ENCODE measurements at places on chromosomes 16 and 17.
A peak's percentile ranks its signal among the peaks of the same experiment; 100 is the strongest.

- DNase-seq = no peak
These were observed 175.3 kb downstream of the NPIPB11 start for GRCh38 chr16:29231244-29231643.

GRCh38 chr16:24414534-24414933, 124.8 kb upstream of the RBBP6 start:
- no peak for DNase-seq

- DNase-seq = no peak
These were observed 11.6 kb upstream of the GAA start for GRCh38 chr17:80089762-80090161.

DNA sequence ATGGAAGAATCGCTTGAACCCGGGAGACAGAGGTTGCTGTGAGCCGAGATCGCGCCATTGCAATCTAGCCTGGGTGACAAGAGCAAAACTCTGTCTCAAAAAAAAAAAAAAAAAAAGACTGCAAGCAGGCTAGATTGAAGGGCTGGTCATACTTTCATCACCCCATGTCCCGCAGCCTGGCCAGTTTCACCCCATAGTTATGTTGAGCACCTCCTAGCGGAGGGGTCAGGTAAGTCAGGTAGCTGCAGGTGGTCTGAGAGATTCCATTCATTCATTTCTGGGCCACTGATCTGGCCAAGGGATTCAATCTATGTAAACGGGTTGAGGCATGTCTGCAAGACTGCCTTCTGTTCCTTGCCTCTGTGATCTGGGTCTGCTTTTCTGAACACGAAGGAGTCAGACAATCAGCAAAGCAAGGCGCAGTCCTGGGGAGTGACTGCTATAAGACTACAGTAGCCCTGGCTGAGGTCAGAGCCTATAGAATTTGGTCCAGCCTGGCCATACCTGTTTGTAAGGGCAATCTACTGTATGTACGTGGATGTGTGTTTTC, 23.6 kb upstream of the BPTF start:
- DNase-seq = no peak

GRCh38 chr16:52558448-52558847, 11.5 kb upstream of the TOX3 start:
- no peak for DNase-seq

DNA sequence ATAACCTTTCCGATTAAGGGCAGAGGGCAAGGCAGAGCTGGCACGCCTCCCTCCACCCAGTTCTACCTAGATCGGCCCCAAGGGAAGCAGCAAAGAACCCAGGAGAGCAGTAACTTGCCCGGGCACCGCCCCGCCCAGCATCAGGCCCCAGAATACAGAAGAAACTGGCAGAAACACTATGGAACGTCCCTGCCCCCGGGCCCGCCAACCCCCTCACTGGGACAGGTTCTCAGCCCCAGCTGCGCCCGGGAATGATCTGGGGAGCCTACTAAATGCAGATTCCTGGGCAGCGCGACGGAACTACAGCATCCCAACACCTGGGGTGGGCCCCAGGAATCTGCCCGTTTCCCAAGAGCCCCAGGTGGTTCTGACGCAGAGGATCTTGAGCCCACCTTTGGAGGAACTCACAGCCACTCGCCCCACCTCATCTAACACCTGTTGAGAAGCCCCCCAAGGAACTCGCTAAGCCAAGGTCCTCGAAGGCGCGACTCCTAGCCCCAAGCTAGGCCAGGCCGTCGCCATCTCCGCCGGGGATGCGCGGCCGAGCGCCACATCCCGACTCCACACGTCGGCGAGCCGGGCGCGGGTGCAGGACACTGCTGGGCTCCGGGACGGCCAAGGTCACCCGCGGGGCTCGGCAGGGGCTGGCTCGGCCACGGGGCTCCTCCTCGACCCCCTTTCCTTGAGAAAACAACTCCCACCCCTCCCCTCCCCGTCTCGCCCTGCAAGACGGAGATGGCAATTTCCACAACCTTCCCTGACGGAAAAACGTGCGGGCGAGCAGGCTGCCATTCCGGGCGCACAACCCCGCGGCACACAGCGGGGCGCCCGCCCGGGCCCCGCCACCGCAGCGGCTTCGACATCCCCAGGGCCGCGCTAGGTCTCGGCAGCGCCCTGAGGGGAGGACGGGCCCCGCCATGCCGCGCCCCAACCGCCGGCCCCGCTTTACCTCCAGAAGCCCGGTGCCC, 913 bp downstream of the CDIP1 start:
- DNase-seq = no peak

DNA sequence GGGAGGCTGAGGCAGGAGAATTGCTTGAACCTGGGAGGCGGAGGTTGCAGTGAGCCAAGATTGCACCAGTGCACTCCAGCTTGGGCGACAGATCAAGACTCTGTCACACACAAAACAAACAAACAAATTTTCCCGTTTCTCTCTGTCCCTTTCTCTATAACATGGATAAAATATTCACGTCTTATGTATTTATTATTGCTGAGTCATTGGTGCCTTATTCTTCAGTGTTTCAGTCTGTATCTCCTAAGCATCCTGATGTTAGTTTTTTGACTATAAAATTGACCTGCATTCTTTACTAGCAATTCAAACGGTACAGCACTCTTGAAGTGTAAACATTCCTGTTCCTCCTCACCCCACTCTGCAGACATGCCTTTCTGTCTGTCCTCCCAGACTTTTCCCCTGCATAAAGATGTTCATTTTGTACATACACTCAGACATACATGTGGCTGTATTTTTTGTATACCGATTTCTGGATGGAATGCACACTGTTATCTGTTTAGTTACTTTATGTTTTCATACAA, 16.4 kb downstream of the DHODH start:
- DNase-seq = no peak

DNA sequence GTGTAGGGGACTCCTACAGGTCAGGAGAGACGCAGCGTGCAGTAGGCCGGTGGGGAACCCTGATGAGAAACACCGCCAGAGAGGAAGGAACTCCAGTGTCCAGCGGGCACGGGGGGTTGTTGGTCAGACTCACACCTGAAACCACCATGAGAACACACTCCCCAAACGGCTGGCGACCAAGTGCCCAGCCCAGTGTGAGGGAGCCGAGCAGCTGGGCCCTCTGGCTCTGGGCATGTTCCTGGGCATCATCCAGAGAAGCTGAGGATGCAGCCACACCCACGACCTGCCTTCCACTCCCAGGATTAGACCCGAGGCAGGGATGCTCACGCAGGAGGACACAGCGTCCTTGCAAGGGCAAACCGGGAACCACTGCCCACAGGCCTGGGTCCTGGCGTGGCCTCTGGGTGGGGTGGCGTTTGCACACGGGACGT, 108.3 kb upstream of the ZNF750 start:
- DNase-seq = no peak

DNA sequence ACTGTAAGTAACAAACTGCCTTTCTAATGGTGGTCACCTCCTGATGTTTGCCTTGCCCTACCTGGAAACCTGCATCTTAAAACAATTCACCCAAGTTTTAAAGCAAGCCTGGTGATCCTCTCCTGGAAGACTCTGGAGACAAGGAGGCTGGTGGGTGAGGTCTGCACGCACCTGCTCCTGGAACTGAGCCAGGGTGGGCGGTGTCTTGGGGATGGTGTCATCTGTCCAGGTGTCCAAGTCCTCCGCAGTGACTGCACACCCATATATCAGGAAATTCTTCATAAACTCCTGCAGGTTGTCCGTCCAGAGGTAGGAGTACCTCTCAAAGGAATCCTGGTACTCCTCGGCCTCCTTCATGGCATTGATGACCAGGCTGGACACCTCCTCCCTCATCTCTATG, 44.9 kb downstream of the DNAH17 start:
- DNase-seq = no peak

DNA sequence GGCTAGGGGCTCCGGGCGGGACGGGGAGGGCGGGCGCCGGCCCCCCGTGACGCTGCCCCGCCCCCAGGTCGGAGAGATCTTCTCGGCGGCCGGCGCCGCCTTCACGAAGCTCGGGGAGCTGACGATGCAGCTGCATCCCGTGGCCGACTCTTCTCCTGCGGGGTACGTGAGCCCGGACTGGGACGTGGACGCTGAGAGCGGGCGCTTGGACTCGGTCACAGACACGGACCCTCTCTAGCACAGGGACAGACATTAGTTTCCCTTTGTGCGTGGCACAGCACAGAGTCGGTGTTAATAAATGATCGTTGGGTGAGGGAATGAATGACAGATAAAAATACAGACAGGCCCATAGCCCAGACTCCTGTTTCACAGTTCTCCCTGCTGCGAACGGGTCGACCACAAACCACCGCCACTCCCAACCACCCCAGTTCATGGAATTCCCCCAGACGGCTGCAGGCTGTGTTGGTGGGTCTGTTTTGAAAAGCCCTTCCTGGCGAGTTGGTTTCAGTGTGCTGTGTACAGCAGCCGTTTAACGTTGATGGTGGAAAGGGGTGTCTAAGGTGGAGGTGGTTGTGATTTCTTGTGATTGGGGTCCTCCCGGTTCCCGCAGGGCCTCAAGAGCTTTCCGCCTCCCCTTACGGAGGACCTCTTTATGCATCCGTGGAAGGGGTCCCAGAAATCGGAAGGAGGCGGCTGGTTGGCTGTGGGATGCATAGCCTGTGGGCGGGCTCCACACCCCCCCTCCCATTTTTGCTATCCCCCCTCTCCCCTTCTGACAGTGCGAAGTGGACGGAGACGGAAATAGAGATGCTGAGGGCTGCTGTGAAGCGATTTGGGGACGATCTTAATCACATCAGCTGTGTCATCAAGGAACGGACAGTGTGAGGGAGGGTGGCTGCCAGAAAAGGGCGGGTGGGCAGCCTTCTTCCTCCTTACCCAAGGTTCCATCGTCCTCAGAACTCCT, 2.9 kb downstream of the RNASEK start:
- no peak for DNase-seq

DNA sequence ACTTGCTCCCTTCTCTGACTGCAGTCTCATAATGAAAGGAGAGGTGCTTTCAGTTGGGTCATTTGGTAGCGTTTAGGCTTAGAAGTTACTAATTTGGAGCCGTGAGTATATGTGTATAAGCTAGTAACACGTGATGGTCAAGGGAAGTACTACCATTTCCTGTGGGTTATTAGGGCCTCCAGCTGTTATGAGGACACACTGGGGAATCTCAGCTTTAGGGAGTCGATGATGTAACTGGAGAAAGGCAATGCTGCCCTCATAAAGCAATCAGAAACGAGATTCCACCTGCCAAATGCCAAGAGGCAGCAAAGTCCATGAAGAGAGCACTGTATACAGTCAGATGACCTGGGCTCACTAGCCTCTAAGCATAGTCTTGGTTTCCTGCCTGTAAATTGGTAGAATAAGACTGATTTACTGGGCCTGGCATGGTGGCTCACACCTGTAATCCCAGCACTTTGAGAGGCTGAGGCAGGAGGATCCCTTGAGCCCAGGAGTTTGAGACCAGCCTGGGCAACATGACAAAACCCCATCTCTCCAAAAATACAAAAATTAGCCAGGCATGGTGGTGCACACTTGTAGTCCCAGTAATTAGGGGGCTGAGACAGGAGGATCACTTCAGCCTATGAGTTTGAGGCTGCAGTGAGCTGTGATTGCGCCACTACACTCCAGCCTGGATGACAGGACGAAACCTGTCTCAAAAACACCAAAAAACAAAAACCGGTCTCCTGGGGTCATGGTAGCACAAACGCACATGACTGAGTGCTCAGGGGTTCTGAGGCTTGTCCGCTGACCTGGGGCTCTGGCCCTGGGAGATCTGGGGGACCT, 53.0 kb downstream of the SF3B3 start:
- DNase-seq = no peak

DNA sequence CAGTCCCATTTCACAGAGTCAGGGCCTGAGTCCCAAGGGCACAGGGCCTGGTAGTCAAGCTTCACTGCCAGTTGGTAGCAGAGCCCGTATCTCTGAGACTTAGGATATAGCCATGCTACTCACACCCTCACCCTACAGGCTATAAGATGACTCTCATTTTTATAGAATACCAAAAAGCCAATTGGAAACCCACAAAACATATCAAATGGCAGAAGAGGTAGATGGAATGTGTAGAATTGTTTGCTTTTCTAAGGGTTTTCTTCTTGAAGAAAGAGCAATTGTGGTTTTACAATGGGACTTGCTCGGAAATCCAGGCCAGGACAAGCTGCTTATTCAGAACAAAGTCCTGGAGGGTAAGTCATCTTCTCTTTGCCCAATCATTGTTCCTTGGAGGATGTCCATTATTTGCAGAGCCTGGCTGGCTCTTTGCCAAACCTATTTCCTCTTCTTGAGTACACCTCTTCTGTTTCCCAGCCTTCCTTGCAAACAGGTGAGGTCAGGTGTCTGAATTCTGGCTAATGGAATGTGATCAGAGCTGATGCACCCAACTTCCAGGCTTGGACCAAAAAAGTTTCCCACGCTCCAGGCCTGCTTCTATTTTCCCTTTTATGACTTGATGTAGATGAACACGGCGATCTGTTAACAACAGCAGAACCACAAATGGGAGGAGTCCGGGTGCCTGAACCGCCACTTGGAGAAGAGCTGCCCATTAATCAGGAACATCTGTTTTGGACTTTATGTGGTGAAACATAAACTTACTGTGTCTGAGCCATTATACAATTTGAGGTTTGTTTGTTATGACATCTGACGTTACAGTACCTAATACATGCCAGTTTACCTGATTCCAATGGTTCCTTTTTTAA, 16.9 kb upstream of the CCL22 start:
- no peak for DNase-seq

GRCh38 chr16:78510496-78510895, 411.0 kb downstream of the WWOX start:
- no peak for DNase-seq

DNA sequence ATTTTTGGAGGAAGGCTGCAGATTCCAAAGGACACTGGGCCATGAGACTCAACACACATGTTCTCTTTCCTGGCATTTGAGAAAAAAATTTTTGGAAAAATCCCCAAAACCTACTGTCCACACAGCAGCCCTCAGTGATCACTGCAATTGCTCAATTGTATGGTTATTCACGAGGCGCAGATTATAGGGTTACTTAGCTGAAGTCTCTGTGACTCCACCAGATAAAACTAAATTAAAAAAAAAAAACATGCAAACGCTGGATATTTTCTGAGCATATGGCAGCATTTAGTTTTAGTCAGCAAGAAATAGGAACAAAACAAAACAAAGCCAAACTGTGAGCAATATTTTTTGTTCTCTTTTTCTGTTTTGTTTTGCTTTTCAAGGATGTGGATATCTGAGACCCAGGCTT, 83.8 kb upstream of the FAM20A start:
- DNase-seq = peak; percentile 51

DNA sequence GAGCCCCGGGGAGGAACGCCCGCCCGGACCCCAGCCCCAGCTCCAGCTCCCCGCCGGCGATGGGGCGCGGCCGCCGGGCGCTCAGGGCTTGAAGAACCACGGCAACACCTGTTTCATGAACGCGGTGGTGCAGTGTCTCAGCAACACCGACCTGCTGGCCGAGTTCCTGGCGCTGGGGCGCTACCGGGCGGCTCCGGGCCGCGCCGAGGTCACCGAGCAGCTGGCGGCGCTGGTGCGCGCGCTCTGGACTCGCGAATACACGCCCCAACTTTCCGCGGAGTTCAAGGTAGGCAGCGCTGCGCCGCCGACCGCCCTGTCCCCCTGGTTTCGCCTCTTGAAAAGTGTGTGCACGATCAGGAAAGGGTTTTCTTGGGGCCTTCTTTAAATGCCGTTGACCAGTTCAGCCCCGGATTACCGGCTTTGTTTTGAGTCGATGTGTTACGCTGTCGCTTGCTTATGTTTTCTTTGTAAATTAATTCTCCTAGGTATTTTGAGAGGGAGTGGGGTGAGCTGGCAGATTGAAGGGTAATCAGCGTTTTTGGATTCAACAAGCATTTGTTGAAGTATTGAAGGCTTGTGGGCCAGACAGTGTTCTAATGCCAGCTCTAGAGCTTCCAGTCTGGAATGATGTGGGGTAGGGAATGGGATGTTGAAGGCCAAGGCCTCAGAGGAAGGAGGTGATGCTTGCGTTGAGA, 681 bp downstream of the USP43 start:
- DNase-seq = peak; percentile 29

GRCh38 chr16:30023586-30023985, 588 bp downstream of the C16orf92 start:
- DNase-seq = no peak

- no peak for DNase-seq
These were observed at the start of gene CD300LG for GRCh38 chr17:43846963-43847371. CD300LG (plus strand) TSS chr17:43847176; CDS start chr17:43847217, 41 bp downstream.

Data from hindlimb muscle (tissue), 1 donor.